ENCODE measurements at places on chromosomes 5 and 9.

GRCh38 chr9:113131689-113132151, 19.1 kb upstream of the SLC31A2 start:
- no peak for DNase-seq

- DNase-seq, result no peak
Measured at GRCh38 chr5:163861670-163862069, 356.3 kb downstream of the MAT2B start.

DNA sequence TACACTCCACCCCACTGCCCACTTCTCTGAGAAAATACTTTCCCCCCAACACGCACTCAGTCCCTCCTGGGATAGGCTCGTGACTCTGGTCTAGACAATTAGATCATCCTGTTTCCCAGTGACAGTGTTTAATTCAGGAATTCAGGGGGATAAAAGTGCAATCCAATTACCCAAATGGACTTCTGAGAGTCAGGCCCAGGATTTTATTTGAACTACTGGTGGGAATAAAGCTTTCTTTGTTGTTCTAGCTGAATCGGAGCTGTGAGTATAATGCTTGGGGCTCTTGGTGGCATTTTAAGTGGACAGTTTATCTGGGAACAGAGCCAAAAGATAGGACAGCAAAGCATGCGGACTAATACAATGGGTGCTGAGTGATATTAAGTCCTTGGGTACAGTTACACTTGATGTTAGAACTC, 683.3 kb downstream of the MAT2B start:
- DNase-seq, result no peak

DNA sequence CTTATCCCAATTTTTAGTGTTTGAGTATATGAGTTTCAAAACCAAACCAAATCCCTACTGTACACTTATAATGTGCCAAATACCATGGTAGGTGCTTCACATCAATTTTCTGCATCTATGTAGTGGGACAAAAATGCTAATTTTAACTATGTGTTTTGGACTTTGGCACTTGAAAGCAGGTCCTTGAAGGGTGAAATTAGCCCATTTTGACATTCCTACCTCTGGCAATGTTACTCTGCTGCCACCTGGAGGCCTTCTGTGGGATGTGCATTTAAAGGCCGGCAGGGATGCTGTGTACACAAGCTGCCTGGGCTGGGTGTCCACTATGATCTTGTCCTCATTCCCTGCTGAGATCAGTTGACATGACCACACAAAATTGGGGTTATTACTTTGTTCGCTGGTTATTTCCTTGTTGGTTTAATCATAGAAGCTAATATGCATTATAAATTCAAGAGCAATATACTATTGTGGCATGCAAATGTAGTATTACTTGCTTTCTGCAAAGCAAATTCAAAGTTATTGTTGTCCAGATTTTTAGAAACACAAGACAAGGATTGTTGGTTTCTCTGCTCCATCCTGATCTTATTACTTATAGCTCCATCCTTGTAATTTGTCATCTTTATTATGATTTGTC, 166.8 kb downstream of the ARHGEF28 start:
- peak; percentile 86 for DNase-seq

DNA sequence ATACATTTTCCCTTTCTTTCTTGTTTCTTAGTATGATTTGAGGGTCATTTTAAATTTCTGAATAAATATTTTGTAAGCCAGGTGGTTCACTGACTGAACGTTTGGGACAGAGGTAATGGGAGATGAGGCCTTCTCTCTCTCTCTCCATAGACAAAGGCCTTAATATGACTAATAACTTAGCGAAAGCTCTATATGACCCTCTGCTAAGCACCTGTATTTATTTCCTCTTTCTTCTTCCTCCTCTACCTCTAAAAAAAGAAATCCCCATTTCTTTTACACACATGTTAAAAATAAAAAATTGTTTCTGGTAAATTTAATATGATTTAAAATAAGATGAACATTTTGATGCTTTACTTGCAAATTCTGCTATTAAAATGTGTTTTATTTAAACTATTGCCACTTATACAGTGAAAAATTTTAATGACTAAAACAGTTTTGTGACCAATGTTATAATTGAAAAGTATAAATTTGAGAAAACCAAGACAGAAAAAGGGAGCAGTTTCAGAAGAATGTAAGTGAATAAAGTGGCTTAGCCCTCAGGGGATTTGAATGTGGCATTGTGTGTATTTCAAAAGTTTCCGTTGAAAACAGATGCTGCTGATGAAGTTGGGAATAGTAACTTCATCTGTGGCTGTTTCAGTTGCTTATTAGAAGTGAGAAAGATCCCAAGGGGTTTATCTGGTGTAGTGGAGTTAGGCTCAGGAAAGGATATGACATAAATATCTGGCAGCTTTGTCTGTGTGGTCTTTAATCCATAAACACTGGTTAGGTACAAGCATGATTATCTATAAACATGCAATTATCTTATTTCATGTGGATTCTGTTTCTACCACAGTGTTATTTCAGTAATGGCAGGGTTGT, 128.6 kb upstream of the GRHPR start:
- no peak for DNase-seq

DNA sequence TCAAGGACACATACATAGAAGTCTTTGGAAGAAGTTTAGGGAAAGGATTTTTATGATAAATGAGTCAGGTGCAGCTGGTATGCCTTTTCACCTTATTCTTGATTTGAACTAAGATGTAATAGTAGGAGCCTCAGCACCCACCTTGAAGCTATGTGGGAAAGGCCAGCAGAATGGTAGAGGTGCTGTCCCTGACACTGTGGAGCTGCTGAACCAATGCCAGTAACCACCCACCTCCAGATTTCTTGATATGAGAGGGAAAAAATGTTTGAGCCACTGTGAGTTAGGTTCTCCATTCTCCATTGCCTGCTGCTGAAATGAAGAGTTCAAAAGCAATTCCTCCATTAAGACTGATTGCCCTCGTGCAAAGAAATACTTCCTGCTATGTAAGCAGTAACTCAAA, 12.2 kb upstream of the HMGCR start:
- no peak for DNase-seq

DNA sequence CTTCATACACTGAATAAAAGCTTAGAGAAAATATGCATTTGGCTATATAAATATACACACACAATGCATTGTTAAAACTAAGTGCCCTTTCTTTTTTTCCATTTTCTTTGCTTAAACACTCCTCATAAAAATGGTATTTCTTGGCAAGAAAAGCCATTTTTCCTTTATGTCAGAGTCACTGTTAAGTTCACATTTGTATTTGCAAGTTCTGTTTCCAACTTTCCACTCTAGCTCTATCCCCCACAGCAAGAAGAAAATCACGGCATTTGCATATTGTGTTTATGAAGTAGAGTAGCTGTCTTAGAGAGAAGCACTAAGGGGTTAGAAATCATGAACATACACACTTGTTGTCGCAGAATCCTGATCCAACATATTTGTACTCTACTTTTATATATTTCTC, 662.1 kb upstream of the MEF2C start:
- DNase-seq, result no peak

DNA sequence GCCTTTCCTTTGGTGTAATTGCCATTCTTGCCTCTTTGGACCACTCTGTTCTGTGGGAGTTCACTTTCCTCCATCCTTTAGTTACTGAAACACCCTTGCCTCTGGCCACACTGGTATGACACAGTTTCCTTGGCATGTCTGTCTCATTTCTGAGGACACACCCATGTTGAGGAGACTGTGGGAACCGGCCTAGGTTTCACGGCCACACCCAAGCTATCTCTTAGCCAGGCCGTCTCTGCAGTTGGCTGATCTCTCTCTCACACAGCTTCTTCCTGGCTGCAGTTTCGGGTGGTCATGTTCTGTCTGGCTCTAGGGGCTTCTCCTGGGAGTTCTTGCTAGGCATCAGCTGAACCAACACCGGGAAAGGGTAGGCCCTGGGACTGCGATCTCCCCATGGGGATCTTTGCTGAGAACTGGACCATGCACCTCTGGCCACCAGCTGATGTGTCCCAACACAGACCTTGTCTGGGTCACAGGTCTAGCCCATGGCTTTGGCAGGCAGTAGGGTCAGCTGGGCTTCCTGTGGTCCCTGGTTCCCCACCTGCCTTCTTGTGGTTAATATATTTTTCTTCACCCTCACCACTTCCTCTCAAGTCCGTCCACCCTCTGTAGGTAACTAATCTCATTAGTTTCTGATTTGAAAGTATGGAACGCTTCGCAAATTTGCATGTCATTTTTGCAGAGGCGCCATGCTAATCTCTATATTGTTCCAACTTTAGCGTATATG, 24.9 kb downstream of the ARHGEF37 start:
- DNase-seq, result no peak

- no peak for DNase-seq
Measured at GRCh38 chr9:131333771-131334628, 44.5 kb downstream of the PLPP7 start.

GRCh38 chr5:138948471-138949222, 73.5 kb upstream of the LRRTM2 start:
- DNase-seq, result no peak

- no peak for DNase-seq
Measured at GRCh38 chr5:95870105-95870672, 47.7 kb upstream of the GLRX start.

GRCh38 chr9:27756418-27756817, 183.1 kb upstream of the C9orf72 start:
- no peak for DNase-seq

DNA sequence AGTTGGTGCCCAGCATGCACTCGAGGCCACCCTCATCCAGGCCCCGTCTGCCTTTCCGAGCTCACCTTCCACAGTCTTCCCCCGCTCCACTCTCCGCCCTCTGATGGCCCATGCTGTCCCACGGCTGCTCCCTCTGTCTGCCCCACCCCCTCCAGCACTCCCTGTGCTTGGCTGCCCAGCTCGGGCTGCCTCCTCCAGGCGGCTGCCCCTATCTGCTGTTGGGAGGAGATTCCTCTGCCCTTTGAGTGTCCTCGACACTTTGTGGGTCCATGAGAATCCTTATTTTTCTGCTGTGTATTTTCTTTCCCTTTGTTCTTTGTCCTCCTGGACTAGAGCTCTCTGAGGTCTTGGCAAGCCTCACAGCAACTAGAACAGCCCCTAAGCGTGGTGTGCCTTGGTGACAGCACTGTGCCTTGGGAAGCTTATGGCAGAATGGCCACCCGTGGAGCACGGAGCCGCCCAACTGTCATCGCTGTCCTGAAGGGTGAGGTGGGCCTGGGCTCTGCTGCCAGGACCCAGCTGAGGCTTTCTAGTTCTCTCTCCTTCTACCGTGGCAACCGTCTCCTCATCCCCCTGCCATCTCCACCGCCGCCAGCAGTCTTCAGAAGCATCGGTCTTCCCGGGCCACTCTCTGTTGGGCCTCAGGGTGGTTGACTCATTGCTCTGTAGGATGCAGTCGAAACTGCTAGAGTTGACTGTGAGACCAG, 5.2 kb downstream of the NTMT1 start:
- no peak for DNase-seq

GRCh38 chr5:68780299-68780955, 313.4 kb upstream of the SLC30A5 start:
- DNase-seq, result no peak

Measured in ovary (tissue), 10 donors.